NCI-H1417 treated with DMSO at 0.1 percent for 48 hours (cell line): ENCODE measurements at places on chromosomes 11 and 22.

DNA sequence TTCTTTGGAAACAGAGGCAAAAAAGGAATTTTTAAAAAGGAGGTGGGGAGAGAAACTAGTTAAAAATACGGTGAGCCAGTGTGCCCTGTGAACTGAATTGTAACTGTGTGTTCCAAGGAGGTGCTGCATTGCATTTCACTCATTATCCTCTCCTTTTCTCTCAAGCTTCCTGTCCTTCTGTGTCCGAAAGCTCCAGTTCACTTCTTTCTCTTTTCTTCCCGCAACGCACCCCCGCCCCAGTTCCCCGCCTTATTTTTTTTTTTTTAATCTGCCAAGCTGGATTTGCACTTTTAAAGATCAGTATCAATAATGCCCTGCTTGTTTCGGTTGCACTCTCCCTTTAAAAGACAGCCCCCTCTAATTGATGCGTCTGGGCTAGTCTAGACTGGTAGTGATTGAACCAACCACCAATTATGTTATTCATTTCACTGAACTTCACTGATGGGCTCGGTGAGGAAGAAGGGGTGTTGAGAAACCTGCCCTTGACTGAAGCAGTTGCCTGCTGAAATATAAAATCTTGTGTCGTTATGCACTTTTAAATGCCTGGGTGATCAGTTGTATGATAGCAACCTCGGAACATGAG, 18.5 kb downstream of the BLID start:
- no peak for DNase-seq

DNA sequence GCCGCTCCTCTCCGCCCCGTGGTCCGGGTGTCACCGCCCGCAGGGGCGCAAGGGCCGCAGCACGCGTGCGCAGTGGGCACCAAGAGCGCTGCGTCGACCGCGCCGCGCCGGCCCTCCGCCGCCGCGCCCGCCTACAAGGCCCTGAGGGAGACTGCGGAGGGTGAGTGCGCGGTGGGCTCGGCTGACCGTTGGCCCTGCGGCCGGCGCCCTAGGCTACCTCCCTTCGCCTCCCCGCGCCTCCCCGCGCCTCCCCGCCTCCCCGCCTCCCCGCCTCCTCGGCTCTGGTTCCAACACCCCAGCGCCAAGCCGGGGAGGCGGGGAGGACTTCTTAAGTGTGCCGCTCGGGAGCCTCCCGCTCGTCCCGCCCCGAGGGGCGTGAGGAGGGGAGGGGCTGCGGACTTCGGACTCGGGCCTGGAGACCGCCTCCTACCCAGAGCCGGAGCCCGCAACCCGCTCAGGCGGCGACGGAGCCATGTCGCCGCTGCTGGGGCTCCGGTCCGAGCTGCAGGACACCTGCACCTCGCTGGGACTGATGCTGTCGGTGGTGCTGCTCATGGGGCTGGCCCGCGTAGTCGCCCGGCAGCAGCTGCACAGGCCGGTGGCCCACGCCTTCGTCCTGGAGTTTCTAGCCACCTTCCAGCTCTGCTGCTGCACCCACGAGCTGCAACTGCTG, at the start of gene AQP11:
TSS of gene AQP11 (plus strand) at position 433 of the 673 bp plus-strand sequence. CDS start at position 473, 40 bp downstream.
- peak; percentile 47 for DNase-seq

DNA sequence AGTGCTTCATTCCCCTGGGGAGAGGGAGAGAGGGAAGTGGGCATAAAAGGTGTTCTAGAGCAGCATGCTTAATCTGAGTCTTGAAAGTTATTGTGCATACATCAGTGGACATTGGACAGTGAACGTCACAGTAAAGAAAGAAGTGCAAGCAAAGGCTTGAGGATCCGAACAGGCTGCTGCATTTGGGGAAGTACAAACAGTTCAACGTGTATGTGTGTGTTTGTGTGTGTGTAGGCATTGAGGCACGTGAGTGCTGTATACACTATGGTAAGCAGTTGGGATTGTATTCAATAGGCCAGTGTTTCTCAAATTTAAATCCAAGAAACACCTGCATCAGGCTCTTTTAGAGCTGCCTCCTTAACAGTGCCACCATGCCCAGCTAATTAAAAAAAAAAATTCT, 10.4 kb upstream of the EIF3M start:
- no peak for DNase-seq

DNA sequence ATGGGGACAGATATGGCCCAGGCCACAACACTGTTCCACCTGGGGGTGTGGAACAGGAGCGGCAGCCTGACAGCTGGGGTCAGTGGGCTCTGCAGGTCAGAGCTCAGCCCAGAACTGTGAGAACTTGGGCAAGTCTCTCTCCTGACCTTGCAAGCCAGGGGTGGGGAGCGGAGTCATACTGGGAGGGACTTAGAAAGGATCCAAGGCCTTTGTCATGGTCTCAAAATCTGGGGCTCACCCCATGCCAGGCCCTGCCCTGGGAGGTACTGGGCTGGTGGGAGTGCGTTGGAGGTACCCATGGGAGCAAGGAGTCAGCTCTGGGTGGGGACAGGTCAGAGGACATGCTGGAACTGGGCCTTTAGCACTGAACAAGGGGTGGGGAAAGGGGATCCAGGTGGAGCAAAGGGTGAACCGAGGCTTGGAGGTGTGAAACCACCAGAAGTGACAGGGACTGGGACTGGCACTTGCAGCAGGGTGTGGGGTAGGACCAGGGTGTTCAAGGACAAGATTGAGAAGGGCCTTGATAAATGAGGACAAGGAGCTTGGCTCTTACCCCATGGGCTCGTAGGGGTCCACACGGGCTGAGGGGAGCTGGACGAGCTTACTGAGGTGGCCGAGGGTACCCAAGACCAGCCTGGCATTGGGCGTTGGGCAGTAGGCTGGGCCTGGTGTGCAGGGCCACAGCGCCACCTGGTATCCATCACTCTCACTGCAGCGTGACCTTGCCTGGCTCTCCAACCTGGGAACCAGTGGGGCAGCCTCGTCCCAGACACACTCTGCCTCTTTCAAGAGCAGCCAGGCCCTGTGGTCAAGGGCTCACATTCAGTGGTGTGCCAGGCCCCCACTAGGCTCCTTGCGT, 7.4 kb upstream of the PMM1 start:
- no peak for DNase-seq

GRCh38 chr22:48951836-48952235, 875.8 kb downstream of the BRD1 start:
- no peak for DNase-seq

DNA sequence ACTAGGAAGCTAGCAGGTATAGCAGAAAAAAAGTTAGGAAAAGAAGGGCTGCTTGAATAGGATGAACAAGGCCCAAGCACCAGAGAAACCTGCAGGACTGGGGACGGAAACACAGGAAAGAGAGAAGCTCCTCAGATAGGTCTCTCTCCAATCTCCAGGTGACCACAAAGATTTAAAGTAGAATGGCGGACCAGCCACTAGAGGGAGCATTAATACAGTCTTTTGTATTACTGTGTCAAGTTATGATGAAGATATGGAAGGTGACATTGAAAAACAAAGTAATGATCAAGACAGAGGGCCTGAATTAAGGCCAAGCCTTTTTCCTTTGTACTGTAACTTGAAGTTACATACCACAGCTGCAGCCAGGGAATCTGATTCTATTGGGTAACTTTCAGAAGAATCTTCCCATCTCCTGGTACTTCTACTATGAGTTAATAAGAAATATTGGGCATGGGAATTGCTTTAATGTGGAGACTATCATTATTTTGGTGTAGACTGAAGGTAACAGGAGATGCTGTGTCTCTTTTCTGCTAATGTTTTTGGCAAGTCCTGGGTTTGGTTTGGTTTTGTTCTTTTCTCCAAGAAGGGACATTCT, 33.8 kb downstream of the OR2AG2 start:
- no peak for DNase-seq

- DNase-seq, result no peak
Observed at GRCh38 chr11:40215556-40215955, 1243.9 kb downstream of the LRRC4C start.

DNA sequence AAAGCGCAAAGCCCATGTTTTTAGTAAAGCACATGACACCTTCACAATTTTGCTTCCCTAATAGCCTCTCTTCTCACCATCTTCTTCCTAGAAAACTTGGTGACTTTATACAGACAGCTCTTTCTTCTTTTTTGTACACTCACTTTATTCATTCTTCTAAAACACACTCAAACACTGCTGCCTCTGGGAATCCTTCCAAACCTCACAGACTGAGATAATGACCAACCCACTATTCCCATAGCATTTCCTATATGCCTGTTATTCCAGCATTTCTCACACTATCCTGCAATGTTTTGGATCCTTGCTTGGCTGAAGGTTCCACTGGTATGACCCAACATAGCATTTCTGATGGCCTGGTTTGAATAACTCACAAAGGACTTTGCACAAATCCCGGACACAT, 442.1 kb upstream of the CCDC90B start:
- DNase-seq, result no peak

DNA sequence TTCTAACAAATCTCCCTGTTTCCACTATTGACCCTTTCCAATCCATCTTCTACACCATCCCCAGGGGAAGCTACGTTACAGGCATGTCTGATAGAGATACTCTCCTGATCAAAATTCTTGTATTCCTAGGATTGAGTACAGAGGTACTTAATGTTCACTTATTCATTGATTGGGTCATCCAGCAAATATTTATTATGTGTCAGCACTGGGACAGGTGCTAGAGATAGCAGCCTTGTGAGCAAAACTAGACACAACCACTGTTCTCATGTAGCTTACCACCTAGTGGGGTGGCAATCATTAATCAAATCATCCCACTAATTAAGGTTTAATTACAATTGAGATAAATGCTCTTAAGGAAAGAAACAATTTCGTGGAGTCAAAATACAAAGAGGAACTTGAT, 9.4 kb upstream of the RTCB start:
- no peak for DNase-seq

GRCh38 chr11:79054636-79055035, 386.2 kb downstream of the TENM4 start:
- no peak for DNase-seq

DNA sequence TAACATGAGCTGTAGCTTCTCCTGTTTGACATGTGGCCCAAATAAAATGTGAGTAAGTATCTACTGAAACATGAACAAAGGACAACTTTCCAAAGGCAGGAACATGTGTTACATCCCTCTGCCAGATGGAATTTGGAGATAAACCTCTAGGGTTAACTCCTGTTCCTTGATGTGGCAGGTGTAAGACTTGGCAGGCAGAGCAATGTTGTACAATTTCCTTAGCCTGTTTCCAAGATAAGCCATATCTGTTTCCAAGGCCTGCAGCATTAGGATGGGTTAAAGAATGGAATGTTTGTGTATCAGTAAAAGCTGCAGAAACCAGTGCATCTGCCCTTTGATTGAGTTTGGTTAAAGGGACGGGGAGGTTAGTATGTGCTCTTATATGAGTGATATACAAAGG, 8.8 kb upstream of the DNAJB13 start:
- DNase-seq, result no peak

GRCh38 chr11:118889797-118890196, 6.1 kb downstream of the CXCR5 start:
- DNase-seq, result no peak

- DNase-seq, result no peak
Observed at GRCh38 chr11:108592591-108593213, 866 bp downstream of the EXPH5 start.

- no peak for DNase-seq
Observed at GRCh38 chr22:24141586-24141985, 39.7 kb upstream of the SUSD2 start.

GRCh38 chr11:20355221-20356219, 8.0 kb upstream of the HTATIP2 start:
- DNase-seq, result no peak

- no peak for DNase-seq
Observed at GRCh38 chr11:115345361-115345760, 158.9 kb downstream of the CADM1 start.

- DNase-seq, result no peak
Observed at GRCh38 chr11:433641-434040, 8.2 kb downstream of the ANO9 start.

- DNase-seq, result no peak
Observed at GRCh38 chr22:45842291-45842991, 134.5 kb downstream of the WNT7B start.

- DNase-seq, result no peak
Observed at GRCh38 chr11:134512061-134512460, 100.0 kb upstream of the B3GAT1 start.

DNA sequence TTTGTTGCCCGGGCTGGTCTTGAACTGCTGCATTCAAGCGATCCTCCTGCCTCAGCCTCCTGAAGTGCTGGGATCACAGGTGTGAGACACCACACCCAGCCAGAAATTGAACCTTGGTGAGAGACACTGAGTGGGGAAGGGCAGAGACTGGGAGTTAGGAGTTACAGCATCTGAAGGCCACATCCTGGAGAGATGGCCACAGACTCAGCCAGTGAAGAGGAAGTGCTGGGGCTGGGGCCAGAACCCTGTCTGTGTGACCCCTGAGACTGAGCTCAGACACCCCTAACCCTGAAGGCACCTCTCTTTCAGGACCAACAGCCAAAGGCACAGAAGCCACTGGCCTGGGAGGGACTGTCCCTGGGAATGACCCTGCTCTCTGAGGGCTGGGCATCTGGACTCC, 33.8 kb downstream of the TXN2 start:
- DNase-seq, result no peak

GRCh38 chr11:91967691-91968045, 256.9 kb upstream of the FAT3 start:
- no peak for DNase-seq
